ENCODE measurements at places on chromosomes 1 and 21. TPM values are rescaled to one million over a fixed set of nuclear protein-coding genes. Genes with fewer than 3 reads are reported as not detected.

Gene CFHR1
- total RNA-seq: not detected

Gene TMCC2
- 4.8 TPM for total RNA-seq

Gene OR2T33
- total RNA-seq: not detected

Gene PRMT6
- 11.1 TPM for total RNA-seq

Gene ZBTB37
- total RNA-seq: 14.7 TPM

Gene SLC1A7
- 0.26 TPM for total RNA-seq

Gene SPATA6
- total RNA-seq: 19.5 TPM

Gene F13B
- not detected for total RNA-seq

Gene LPAR3
- 3.6 TPM for total RNA-seq

Gene ARMH1
- 5.9 TPM for total RNA-seq

Gene GUCA2A
- not detected for total RNA-seq

Gene CYP4X1
- total RNA-seq: 6.8 TPM

Gene C1orf35
- 12.5 TPM for total RNA-seq

Gene CENPS
- total RNA-seq: 10.2 TPM

Gene B3GALT5
- not detected for total RNA-seq

Gene LRIG2
- 10.9 TPM for total RNA-seq

Gene ETV3L
- not detected for total RNA-seq

Gene CACNA1S
- total RNA-seq: 0.55 TPM

Gene IL20
- not detected for total RNA-seq

Gene PAPPA2
- total RNA-seq: 0.17 TPM

Gene HCRTR1
- total RNA-seq: not detected

Gene SYT6
- not detected for total RNA-seq

Gene OR6N1
- total RNA-seq: 2.3 TPM

Gene CHI3L2
- total RNA-seq: 50.3 TPM

Gene OLFM3
- total RNA-seq: not detected

Gene SLC45A3
- total RNA-seq: 8.6 TPM

Gene FAM43B
- 0.20 TPM for total RNA-seq

Gene CD101
- 37.4 TPM for total RNA-seq

Gene RGSL1
- not detected for total RNA-seq

Gene CAPN8
- total RNA-seq: 83.5 TPM

Gene SEC16B
- total RNA-seq: 2.2 TPM

Gene ACKR1
- 146 TPM for total RNA-seq

Gene CFAP107
- total RNA-seq: not detected

Gene PROX1
- total RNA-seq: 14.1 TPM

Gene GFI1
- total RNA-seq: 5.4 TPM

Gene CDCP2
- 0.35 TPM for total RNA-seq

Gene SYCP1
- total RNA-seq: not detected

Gene GJA9
- total RNA-seq: not detected

Gene S100A7A
- not detected for total RNA-seq

Gene SORT1
- total RNA-seq: 183 TPM

Gene SPOCD1
- 31.4 TPM for total RNA-seq

Gene PLEKHO1
- 44.5 TPM for total RNA-seq

Gene KRTAP12-2
- total RNA-seq: not detected

Gene AKR1A1
- total RNA-seq: 167 TPM

Gene TMEM125
- 188 TPM for total RNA-seq

Gene CRYBG2
- 6.9 TPM for total RNA-seq

Gene PCP4L1
- total RNA-seq: 8.2 TPM

Gene LGALS8
- total RNA-seq: 81.7 TPM

Gene USH2A
- not detected for total RNA-seq

Gene PGLYRP3
- total RNA-seq: not detected

Gene DIRAS3
- 1.4 TPM for total RNA-seq

Gene BRDT
- not detected for total RNA-seq

All from upper lobe of right lung (tissue), 1 donor.